ENCODE measurements at places on chromosomes 2 and 18.
A peak's percentile ranks its signal among the peaks of the same experiment; 100 is the strongest.

GRCh38 chr2:240127191-240127750, 8.8 kb downstream of the COPS9 start:
- DNase-seq: no peak

GRCh38 chr2:213015387-213016165, 135.8 kb downstream of the IKZF2 start:
- DNase-seq: no peak

DNA sequence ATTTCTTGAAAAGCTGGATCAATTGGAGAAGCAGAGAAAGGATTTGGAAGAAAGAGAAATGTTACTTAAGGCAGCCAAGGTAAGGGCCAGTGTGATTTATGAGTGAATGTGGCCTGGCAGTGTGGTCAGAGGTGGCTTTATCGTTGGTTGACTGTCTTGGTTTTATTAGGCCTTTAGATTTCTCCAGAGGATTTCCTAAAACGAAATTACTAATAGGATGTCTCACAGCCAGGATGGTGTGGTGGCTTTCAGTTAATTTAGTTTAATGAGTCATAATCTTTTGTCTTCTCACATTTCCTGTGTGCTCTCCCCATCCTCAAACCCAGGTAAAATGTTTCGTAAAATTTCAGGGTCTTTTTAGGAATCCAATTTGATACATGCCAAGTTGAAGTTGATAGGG, 100.8 kb downstream of the TAF4B start:
- DNase-seq: no peak

DNA sequence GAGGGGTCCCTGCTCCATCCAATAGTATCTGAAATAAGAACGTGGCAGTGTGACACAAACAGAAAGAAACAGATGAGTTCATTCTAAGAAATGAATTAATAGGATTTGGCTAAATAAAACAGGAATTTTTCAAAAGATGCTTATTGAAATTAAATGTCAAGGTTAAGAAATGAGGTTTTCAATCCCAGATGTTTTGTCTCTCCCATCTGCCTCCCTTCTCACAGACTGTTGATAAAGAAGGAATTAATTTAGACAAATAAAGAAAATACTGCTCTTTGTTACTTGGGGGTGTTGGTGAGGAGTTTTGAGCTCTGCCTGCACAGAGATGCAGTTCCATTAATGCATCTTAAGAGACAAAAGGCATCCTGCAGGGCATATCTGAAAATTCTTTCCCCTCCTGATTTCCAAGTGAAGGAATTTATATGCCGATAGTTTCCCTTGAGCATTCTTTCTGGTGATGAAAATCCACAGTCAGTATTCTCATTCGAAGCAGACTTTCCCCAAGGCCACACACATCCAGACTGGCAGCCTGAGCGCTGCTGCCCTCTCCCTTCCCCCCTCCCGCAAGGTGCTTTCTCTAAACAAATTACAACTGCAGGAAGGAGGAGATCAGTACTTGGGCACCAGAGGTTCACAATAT, 385.4 kb upstream of the RND3 start:
- DNase-seq: peak; percentile 12

- peak; percentile 80 for DNase-seq
These were observed 135.6 kb downstream of the CDH2 start for GRCh38 chr18:28041366-28041765.

GRCh38 chr2:99682275-99683060, 192.7 kb upstream of the REV1 start:
- peak; percentile 82 for DNase-seq

GRCh38 chr2:105790461-105791149, 45.9 kb downstream of the NCK2 start:
- DNase-seq: no peak

- no peak for DNase-seq
These were observed 31.4 kb downstream of the POLR1A start for GRCh38 chr2:86074256-86074655.

DNA sequence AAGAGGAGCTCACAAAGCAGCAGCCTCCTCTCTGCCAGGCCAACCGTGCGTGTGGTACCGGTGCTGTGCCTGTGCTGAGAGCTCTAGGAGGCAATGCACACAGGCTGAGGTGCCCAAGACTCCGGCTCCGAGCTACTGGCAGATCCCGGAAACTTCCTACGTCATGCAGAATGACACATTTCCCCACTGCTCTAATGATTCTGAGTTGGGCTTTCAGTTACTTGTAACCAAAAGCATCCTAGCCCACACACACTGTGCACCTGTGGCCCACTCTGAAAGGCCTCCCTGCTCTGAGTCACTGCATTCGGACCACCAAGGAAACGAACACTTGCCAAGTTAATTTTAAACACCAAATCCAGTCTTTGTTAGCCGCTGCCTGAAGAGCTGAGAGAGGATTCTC, 9.3 kb upstream of the RNU4ATAC start:
- DNase-seq: no peak

- no peak for DNase-seq
These were observed 61.1 kb downstream of the ASB1 start for GRCh38 chr2:238487652-238488346.

- no peak for DNase-seq
These were observed 54.4 kb downstream of the TGFA start for GRCh38 chr2:70499253-70499652.

- no peak for DNase-seq
These were observed 106.3 kb downstream of the EPHA4 start for GRCh38 chr2:221465776-221466175.

DNA sequence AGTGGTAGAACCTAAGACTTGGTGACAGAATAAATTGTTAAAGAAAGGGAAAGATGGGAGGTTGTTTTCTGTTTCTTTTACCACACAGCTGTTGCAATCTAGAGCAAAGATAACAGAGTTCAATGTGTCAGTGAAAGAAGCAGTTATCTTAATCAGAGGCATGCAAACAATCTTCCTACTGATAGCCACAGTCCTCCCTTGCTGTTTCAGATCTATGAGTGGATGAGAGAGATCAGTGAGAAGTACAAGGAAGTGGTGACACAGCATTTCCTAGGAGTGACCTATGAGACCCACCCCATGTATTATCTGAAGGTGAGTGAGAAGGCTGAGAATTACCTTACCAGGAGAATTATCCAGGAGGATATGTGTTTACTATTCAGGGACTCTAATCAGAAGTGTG, 15.9 kb downstream of the CPO start:
- no peak for DNase-seq

GRCh38 chr2:163751696-163752095, 15.9 kb upstream of the FIGN start:
- no peak for DNase-seq

- DNase-seq: no peak
These were observed 58.7 kb downstream of the PAX3 start for GRCh38 chr2:222239945-222240675.

DNA sequence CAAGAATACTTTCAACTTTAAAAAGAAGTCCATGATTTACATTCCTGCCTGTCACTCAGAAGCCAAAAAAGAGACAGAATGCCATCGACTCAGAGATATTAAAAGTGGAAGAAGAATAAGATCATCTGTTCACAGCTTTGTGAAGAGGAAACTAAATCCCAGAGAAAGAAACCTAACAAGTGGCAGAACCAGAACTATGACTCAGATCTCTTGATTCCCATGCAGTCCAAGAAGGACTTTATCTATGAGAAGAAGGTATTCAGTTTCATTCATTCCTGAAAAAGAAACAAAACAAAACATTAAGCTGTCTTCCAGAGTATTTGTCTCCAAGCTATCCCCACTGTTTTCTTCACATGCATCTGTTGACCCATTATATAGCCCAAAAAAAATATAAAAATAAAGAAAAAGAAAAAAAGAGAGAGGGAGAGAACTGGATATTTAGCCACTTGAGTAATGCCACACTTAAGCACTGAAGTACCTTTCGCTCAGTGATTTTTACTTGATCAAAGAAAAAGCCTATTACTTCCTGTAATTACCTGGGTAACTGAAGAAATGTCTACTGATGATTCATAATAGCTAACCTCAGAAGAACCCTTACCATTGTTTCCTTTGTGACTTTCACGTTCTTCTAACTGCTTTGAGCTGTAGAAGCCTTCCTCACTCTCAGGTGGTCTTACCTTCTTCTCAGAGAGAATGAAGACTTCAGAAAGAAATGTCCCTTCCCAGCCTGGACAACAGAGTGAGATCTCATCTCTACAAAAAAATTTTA, 17.7 kb upstream of the AKAIN1 start:
- DNase-seq: no peak

DNA sequence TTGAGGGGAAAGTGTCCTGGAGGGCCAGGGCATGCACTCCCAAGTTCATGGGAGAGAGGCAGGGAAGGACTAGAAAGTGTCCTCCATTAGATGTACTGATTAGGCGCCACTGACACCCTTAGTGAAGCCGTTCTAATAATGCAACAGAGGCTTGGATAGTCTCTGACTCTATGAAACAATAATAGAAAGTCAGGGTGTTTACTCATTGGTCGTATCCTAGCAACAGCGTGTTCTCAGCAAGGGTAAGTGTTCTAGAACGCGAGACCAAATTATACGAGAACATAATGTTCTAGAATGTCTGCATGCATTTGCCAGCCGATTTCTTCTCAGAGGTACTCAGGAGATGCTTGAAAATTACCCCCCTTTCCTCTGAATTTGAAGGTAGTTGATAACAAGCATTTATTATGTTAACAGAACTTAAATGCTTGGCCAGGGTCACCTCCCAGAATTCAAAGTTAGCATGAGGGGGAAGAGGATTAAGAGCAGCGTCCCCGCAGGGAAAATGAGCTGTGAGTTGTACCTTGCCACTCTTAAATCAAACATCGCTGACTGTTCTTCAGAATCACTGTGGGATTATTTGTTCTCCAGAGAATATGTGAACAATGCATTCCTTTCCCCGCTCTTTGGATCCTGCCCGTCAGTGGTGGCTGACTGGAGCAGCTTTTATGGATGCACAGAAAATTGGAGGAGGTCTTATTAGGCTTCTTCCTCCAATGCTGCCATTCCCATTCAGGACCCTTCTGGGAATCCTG, 33.7 kb upstream of the PDIA6 start:
- no peak for DNase-seq

DNA sequence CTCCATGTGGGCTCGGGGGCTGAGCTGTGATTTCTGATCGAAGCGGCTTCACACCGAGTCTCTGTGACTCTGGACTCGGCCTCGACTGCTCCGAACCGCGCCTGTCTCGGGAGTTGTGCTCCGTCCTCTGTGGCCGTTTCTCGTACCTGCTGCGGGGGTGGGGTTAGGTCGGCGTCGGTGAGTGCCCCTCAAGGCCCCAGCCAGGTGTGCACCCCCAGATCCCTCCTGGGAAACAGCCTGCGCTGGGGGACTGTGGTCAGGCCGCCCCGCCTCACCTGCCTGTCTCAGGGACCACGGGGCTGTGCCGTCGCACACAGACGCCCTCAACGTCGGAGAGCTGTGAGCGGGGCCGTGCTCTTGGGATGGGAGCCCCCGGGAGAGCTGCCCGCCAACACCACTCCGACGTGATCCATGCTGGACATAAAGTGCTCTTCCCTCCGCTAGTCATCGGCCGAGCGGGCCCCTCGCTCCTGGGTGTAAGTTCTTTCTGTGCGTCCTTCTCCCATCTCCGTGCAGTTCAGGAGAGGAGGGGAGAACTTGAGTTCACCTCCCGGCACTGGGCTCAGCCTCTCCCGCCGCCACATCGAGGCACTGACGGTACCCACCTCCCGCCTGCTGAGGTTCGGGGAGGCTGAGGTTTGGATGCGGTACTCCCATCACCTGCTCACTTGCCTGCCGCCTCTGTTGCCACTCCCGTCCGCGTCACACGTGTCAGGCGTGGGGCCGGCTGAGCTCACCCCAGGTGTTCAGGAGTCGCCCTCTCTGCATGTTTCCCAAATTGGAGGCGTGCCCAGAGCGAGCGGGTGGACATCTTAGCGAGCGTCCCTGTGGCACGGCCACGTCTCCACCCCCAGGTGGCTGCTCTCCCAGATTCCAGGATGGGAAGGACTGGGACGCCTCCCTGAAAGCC, 55.7 kb downstream of the CTDP1 start:
- DNase-seq: no peak

DNA sequence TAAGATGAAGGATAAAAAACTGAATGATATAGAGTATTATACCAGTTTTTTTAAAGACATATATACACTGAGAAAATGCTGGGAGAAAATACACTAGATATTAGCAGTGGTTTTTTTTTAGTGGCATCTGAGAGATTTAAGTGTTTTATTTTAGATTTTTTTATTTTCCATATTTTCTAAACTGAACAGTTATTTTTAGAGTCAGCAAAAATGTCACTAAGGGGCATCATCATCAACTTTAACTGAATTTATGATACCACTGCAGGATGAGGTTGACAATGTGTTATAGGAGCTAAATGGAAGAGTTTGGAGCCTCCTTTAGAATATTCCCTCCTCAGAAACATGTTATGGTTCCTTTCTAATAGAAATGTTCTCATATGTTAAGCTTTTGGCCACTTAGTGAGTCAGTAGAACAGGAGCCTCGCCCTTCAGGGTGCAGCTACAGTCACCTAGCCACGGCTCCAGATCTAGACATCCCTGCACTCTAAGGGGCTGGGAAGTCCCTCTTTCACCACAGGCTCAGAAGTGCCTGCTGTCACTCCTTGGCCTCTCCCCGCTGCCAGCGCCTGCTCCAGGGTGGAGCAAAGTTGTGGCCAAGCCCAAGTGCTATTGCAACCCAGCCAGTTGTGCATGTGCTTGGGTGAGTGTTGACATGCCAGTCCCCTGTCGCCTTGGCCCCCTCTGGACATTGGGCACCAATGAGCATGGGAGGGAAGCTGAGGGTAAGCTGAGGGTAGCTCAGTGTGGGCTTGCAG, 210.7 kb upstream of the RASGRP3 start:
- no peak for DNase-seq

Data from AG10803 (cell line).